ENCODE measurements at places on chromosomes 3 and 15.

DNA sequence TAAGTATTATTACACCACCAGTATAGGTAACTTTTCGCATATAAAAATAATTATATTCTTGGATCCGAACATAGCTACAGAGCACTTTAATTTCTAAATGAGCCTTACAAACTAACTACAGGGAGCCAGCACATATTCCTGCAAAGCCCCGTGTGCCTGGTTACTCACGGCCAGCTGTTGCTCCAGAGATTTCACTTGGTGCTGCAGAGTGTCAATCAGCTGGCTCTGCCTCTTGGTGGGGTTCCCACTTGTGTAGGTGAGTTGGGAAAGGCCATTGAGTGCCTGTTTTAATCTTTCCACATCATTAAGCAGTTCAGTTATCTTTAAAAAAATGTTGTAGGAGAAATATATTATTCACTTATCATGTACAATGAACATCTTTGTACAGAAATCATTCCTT lies 98.9 kb downstream of the UACA start:
- DNase-seq: no peak

GRCh38 chr3:127857333-127857732 lies 35.0 kb upstream of the MGLL start:
- DNase-seq: peak; percentile 28

- DNase-seq: no peak
These were observed 212.4 kb downstream of the TBC1D2B start for GRCh38 chr15:77865106-77865610.

- no peak for DNase-seq
These were observed 25.9 kb downstream of the LIPH start for GRCh38 chr3:185526349-185526951.

GRCh38 chr3:178417736-178418135 lies 118.5 kb upstream of the KCNMB2 start:
- DNase-seq: no peak

DNA sequence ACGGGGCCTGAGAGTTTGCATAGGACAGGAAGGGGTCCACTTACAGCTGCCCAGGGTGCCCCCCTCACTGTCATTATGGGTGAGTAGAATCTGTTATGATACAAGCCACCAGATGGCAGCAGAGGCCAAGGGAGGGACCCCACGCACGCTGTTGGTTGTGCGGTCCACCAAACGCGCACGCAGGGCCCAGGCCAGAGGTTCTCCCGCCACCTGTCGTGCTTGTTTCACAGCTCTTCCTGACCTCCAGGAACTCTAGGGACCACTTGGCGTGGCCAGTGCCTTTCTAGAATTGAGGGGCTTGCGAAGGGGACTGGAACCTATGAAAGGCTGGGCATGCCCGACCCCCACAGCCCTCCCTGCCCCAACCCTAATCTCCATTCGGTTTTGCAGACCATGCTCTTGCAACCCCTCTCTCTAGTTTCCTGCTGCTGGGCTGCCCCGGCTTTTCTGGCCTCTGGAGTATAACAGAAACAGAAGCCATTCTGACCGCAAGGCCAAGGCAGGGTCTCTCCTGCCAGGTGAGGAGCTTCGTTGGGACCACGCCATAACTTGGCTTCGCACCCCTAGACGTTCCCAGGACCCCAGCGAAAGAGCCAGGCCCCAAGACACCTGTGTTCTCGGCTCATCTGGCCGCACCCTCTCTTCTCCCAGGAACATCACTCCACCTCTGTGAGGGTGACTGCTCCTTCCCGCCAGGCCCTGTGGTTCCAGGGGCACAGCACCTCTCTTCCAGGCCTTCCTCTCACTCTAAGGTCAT lies 46.0 kb downstream of the ALDH1L1 start:
- DNase-seq: peak; percentile 82

GRCh38 chr15:68275165-68275746 lies 2.3 kb upstream of the FEM1B start:
- no peak for DNase-seq

DNA sequence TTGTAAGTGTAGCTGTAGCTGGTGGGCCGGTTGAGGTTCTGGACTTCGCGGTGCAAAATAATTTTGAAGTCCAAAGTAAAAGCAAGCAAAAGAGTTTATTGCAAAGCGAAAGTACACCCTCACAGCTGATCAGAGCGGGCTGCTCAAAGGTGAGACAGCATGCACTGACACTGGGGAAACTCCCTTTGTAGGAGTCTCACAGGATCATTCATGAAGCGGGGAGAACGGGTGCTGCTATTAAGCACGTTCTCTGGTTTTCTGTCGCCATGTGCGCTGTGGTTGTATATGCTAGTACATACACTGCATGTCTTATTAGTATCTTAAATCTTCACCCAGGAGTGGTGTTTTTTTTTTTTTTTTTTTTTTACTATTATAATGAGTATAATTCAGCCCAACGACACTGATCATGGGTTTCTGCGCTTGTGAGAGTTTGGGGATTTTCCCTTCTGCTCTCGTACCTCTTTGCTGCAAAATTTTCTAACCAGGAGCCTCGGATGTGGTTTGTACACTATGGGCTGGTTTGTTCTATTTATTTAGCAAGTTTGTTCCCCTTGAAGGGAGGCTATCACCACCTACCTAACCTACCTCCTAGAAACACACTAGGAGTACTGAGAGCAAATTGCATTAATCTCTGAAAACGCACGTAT lies 1.4 kb upstream of the AP4E1 start:
- DNase-seq: peak; percentile 2

GRCh38 chr3:64158334-64158733 lies 66.9 kb downstream of the PRICKLE2 start:
- DNase-seq: peak; percentile 22

DNA sequence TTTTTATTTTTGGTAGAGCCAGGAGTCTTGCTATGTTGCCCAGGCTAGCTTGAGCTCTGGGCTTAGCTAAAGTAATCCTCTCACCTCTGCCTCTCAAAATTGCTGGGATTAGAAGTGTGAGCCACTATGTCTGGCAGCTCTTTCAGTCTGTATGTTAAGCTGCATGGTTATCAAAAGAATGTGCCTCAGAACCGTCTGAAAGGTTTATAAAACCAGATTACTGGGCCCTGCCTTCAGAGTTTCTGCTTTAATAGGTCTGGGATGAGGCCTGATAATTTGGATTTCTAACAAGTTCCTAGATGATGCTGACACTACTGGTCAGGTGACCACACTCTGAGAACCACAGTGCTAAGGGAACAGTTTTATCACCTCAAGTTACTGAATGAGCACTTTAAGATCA lies 34.6 kb downstream of the SENP5 start:
- no peak for DNase-seq

DNA sequence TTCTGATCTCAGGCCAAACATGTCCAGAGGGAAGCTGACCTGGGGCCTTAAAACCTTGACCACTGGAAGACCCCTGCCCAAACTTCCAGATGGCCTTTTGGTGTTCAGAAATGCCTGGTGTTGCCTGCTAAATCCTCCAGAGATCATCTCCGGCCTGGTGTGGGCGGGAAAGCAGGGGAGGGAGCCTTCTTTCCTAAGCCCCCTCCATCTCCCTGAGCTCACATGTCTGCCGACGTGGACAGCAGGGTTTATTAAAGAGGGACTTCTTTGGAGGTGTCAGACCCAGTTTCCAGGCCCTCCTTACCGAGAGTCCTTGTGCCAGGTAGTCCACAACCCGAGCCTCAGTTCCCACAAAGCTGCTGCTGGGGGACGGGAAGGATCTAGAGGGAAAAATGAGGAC lies 55.9 kb upstream of the SLC6A1 start:
- no peak for DNase-seq

- DNase-seq: peak; percentile 32
These were observed 289.3 kb upstream of the PLSCR5 start for GRCh38 chr3:146894406-146894805.

DNA sequence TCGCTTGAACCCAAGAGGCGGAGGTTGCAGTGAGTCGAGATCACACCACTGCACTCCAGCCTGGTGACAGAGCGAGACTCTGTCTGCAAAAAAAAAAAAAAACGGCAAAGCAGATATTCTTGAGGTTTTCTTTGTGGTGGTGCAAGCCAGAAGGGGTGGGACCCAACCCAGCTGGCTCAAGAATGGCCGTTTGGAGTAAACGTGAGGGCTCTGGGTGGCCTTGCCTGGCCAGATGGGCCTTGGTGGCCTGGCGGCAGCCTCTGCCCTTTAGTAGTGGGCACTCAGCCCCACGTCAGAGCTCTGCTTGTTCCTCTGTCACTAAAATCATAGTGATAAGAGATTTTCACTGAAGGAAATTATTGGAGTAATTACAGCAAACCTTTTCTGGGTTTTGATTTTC lies 50.5 kb downstream of the ATP1B3 start:
- DNase-seq: no peak

DNA sequence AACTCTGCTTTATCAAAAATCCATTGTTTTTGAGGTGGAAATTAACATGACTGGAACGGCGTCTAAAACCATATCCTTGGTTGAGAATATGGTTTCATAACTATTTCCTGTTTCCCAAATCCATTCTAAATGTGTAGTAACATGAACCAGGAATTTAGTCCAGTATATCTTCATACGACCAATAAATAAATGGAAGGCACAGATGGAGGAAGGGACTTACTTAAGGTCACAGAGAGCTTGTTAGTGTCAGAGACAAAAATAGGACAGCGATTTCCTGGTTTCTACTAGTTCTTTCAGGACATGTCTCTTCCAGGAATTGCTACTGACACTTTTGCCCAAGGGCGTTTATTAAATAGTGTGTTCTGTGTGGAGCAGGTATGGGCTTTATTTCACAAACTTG lies 41.2 kb downstream of the HES1 start:
- no peak for DNase-seq

GRCh38 chr3:125496701-125497100 lies 23.3 kb downstream of the SNX4 start:
- no peak for DNase-seq

DNA sequence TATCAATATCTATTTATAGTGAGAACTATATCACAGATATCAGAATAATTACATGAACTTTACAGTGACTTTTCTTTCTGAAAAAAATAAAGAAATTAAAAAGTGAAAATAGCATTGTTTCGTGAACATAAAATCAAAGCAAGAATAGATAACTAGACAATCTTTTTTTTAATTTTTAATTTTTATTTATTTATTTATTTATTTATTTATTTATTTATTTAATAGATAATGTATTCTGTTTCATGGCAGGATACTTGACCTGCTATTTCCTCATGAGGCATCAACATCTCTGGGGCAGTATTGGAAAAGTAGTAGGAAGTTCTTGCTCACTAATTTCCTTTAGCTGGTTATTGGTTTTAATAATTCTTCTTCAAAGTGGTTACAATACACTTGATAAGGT lies 33.3 kb downstream of the SLITRK3 start:
- DNase-seq: no peak

- DNase-seq: peak; percentile 59
These were observed 262.5 kb upstream of the LRTM1 start for GRCh38 chr3:55190331-55190730.

DNA sequence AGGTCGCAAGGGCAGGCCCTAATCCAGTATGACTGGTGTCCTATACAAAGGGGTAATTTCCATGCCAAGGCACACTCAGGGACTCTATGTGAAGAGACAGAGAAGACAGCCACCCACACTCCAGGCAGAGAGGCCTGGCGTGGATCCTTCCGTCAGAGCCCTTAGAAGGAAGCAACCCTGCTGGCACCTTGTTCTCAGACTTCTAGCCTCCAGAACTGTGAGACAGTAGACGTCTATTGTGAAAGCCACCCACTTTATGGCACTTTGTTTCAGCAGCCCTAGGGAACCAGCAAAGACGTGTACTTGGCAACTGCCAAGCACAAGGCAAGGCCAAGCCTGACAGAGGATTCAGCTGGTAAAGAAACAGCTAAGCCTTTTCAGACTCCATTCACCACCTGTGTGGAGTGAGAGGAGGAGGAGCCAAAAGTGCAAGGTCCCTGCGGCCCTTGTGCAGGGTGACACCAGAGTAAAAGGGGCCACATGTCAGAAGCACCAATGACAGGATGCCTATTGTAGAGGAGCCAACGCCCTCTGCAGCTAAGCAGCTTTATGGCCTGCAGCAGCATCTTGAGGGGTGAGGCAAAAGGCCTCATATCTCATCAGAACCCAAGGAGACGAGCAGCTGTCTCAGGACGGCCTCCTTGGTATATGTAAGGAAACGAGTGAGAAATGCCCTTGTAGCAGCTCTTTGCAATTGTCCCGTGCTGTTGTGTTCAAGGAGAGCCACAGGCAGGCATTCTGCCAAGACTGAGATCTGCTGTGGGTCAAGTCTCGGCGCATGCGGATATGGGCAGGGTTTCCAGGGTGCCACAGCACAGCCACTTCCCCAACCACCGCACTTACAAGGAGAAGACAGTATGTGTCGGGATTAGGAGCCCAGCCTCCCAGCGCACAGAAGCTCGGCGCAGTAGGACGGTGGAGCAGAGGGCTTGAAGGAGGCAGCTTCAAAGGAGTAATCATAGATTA lies 121.5 kb upstream of the LIPC start:
- DNase-seq: no peak

DNA sequence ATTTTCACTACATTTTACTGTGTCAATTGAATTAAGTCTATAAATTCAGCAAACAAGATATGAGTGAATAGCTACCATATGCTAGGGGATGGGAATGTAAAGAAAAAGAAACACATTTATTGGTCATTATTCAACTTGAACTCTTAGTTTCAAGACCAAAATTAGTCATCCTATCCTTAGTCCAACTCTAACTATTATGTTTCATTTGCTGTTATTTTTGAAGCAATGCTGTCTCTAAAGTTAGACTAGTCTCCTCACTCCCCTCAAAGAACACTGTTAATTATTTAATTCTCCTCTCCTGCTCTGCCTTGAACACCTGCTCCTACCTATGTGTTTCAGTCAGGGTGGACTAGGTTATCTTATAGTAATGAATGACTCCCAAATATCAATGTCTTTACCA lies 920.9 kb downstream of the TUSC7 start:
- DNase-seq: no peak

DNA sequence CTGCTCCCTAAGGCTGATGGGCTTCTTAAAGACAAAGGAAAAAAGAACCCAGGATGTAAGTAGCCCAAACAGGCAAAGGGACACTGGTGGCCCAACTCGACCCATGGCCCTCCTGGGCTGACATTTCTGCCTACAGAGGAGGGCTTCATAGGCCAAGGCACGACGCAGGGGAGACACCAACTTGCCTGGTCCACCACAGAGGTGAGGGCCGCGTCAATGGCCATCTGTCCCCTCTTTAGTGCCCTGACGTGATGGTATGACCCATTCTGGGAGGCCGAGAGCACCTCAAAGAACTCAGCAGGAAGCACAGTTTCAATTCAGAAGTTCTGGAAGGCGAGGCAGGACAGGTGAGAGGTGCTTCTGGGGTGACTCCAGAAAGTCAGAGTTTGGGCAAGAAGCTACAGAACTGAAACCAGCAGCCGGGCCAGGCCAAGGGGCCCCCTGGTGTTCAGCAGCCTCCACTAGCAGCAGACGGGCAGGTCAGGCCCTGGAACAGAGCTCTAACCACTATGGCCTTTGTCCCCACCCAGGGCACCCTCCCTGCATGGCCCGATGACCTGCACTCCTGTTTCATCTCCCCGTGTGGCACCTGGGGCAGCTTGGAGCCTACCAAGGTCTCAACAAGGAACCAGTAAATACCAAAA lies 45.1 kb downstream of the HMCES start:
- DNase-seq: no peak

- no peak for DNase-seq
These were observed 4.3 kb downstream of the SST start for GRCh38 chr3:187665764-187666402.

GRCh38 chr15:74543583-74543982 lies 2.6 kb downstream of the ARID3B start:
- no peak for DNase-seq

GRCh38 chr15:41971089-41971894 lies 1.1 kb downstream of the EHD4 start:
- peak; percentile 84 for DNase-seq

Measured in adipocyte (in vitro differentiated cells).